ENCODE measurements at places on chromosomes 12 and 14.

DNA sequence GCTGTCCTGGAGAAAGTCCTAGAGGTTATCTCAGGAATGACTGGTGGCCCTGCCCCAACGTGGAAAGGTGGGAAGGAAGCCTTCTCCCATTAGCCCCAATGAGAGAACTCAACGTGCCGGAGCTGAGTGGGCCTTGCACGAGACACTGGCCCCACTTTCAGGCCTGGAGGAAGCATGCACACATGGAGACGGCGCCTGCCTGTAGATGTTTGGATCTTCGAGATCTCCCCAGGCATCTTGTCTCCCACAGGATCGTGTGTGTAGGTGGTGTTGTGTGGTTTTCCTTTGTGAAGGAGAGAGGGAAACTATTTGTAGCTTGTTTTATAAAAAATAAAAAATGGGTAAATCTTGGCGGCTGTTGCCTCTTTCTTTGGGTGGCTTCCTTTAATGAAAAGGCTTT, 152.8 kb downstream of the SMOC1 start:
- DNase-seq = no peak

DNA sequence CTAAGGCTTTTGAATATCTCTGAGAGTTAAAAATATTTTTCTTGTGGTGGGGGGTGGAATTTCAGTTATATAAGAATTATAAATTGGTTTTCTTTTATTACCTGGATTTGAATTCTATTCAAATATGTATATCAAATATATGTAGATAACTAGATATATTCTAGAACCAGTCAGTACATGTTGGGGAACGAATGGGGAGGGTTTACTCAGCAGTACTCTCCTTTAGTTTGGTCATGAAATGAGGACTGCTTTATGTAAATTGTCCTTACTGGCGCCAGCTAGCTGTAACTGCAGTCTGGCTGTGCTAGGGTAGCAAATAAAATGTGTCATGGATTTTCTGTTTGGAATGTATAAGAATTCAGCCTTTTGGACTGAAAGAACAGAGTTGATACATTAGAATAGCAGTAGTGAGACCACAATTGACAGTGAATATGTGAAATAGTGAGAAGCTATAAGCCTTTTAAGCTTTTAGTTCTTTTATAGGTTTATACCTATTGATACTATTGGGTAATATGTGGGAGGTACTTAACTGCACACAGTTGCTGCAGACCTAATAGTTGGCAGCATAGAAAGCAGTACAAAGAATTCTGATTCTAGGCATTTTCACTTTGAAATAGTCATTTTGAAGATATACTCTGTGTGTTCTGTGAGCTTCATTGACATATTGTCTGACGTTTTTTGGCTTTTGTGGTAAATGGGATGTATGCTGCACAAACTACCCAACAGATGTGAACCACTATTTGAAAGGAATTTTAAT, 29.0 kb downstream of the ATF7IP start:
- peak; percentile 93 for DNase-seq

GRCh38 chr12:123939716-123940626, 32.7 kb downstream of the CCDC92 start:
- DNase-seq = no peak

DNA sequence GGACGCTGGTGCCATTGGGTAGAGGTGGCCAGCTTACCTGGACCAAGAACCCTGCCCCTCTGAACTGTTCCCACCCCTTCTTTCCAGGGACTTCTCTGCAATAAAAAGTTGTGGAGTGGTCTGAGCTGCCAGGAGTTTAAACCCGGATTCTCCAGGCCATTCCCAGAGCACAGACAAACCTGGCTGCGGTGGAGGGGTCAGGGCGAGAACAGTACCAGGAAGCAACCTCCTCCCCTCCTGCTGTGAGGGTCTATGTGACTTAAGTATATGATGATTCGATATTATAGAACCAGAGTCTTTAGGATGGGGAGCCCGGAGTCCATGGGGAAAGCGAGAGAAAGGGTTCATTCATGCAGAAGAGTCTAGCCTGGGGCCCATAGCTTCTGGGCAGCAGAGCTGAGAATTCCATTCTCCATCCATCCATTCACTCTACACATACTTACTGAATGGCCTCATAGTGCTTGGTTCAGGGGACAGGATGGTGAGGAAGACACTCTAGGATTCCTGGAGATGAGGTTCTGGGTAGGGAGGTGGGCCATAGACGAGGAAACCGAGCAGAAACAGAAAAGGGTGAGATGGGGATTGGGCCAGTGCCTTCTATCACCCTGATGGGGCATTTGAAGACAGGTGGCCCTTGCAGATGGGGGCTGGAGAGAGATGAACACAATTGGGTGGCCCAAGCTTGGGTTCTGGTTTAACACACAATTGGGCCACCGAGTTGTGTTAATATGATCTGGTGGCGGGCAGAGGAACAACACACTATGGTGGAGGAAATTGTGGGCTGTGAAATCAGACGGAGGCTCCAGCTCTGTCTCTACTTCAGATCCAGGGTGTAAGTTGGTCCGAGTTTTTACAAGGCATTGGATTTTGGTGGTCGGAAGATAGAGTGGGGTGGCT, 5.2 kb downstream of the KRT86 start:
- DNase-seq = no peak

GRCh38 chr12:1634590-1635191, 5.7 kb downstream of the WNT5B start:
- DNase-seq = peak; percentile 73

DNA sequence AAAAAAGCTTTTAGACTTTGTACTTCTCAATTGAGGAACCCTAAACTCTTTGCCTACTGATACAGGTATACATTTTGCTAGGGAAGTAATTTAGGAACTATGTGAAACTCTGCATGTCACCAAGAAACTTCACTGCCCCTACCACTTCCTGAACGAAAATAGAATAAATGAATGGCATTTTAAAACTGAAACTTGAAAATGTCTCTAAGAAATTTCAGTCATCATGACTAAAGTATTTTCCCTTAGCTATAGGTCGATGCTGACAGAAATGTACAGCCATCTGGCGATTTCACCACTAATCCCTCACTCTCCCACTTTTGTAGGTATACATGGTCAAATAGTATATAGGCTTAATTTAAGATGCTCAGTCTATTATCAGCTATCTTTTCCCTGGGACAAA, 194.9 kb upstream of the SYT10 start:
- no peak for DNase-seq

GRCh38 chr14:87002776-87003175, 990.2 kb downstream of the GALC start:
- DNase-seq = no peak

- DNase-seq = no peak
Observed at GRCh38 chr12:27511031-27511722, 12.8 kb upstream of the PPFIBP1 start.

DNA sequence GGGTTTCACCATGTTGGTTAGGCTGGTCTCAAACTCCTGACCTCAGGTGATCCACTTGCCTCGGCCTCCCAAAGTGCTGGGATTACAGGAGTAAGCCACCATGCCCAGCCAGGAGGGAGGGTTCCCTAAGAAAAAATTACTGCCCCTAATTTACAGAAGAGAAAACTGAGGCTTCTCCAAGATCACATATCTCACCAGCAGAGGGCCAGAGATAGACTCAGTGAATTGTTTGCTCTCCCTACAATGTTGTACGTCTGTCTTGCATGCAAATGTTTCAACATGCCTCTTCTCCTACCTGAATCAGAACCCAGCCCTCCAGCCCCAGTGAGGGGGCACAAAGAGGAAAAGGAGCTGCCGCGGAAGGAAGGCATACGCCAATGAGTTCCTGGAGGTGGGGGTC, 48.3 kb upstream of the TMEM263 start:
- DNase-seq = no peak

DNA sequence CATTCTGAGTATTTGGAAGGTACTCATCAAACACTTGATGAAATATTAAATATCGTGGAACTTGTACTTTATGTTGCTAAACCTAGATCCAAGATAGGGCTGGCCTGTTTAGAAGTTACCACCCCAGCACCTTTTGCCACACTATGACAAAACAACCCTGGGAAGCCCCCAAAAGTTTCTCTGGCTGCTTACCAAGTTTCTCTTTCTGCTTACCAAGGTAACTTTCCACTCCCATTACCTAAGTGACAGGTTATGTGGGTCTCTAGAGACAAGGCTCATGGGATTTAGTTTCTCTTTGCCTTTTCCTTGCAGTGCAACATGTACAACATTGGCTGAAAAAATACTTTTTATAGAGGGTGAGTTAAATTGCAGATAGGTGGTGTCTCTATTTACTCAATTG, 28.9 kb upstream of the PPM1A start:
- DNase-seq = no peak

DNA sequence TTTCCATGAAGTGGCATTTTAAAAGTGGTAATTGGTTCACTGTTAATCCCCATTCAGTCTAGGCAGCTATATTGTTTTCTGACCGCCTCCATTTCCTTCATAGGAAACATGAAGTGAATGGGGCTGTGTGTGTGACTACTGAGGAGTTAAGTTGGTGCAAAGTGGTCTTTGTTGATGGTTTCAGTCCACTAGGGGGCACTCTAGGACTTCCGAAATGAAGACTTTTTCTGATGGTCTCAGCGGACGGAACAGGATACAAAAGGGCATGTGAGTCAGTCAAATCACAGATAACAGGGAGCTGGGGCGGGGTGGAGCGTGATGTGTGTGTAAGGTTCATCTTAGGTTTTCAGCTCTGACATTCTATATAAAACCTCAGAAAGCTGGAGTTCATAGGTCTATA, 240.1 kb upstream of the OR4E1 start:
- peak; percentile 49 for DNase-seq

DNA sequence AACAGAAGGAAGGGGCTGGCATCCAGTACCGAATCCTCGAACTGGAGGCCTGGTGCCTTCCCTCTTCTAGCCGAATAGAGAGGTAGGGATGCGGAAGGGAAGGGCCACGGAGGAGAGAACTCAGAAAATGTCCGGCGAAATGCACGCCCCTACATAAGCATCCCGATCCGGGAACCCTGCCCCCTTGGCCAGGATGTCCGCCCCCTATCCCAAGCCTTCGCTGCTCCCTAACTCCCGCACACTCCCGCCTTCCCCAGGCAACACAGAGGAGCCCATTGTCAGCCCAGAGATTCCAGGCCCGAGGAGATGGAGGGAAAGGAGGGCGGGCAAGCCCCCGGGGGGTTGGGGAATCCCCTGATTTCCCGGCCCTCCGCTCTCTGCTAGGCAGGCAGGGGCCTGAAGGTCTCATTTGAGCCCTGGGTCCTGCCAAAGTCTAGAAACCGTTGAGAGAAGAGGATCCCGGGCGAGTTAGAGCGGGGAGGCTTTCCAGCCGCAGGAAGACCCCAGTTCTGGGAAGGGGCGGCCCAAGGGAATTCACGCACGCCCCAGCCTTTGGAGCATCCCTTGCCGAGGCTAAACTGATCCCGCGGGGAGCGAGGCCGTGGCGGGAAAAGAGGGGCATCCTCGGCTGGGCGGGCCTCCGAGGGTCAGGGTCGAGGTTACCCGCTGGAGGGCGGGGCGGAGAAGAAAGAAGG, 569 bp upstream of the ARHGEF40 start:
- DNase-seq = peak; percentile 45

DNA sequence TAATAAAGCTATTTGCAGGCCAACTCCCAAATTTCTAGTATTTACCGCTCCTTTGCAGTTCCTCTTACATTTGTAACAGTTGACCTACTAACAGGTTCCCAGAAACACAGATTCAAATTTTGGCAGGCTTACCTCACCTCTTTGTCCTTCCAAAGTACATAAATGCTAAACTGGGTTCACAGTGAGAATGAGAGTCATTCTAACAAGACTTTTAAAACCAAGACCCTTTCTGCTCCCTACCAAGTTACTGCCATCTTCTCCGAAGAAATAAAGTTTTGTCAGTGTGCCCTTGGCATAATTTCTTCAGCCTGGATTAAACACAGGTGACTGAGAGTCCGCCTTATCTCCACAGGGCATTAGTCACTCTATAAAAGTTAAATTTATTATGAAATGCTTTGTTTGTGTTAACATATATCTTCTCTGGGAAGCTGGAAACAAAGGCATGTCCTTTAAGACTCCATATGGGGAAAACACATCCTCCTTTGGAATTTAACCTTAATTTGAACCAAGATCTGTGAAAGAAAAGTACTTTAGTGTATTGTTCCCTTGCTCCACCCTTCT, 28.2 kb downstream of the FOXA1 start:
- DNase-seq = no peak

GRCh38 chr12:42603246-42603990, 13.9 kb upstream of the PRICKLE1 start:
- DNase-seq = no peak

GRCh38 chr14:88044776-88045446, 40.0 kb downstream of the GPR65 start:
- DNase-seq = no peak

GRCh38 chr12:49905718-49906314, 2.1 kb upstream of the FAIM2 start:
- DNase-seq = no peak

DNA sequence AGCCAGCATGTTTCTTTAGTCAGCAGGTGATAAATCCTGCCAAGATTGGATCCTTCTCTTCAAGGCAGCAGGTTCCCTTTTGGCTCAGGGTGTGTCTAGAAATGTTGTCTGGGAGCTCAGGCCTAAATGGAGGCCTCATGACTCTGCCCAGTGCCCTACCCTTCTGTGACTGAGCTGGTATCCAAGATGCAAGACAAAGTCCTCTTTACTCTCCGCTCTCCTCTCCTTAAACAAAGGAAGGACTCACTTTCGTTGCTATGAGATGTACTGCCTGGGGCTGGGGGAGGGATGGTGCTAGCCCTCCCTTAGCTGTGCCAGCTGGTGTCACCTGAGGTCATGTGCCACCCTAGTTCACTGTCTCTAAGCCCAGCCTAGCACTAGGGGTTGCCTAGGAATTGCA, 13.8 kb upstream of the TMPRSS12 start:
- DNase-seq = no peak

- peak; percentile 46 for DNase-seq
Observed at GRCh38 chr12:51823875-51824565, 24.5 kb downstream of the FIGNL2 start.

DNA sequence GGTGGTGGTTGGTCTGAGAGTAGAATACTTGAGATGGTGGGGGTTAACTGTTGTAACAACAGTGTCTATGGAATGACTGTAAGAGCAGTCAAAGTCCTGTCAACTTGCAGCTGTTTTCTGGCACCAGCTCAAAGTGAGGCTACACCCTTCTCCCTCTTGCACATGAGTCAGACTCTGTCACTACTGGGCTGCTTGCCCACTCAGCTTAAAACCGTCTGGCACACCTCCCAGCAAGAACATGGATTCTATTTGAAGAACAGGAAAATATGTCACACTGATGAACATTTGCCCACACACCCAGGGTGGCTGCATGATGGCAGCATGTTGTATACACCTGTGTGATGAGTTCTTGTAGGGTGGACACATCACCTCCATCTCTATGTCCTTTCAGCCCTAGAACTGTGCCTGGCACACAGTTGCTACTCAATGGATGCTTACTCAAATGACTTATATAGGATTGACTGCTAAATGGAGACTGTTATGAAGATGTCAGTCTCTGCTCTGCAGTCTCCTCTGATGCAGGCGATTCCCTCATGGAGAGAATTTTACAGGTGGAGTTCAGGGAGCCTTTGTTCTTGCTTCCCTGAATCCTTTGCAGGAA, 19.3 kb upstream of the SERPINA6 start:
- DNase-seq = peak; percentile 89

DNA sequence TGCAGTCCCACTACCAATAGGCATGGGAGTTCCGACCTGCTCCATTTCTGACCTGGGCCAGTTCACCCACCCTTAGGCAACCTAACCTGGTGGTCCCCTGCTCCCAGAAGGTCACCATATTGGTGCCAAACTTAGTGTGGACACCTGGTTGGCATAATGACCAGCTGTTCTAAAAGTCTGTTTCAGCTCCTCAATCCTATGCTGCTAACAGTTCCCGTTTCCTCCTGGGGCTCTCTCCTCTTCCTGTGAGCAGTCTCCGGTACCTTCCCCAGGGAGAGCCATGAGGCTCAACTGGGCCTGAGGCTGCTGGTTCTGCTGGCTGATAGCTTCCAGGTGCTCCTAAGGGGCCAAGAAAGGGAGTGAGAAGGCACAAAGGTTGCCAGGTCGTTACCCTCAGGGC, 15.9 kb upstream of the BLTP3B start:
- no peak for DNase-seq
